ENCODE measurements at places on chromosomes 7 and 10. TPM values are rescaled to one million over a fixed set of nuclear protein-coding genes. Genes with fewer than 3 reads are reported as not detected.

OR6B1 gene
- not detected for total RNA-seq

- H3K27ac ChIP-seq = no peak overlapping the region
- DNase-seq = no peak
- no peak overlapping the region for H3K4me3 ChIP-seq
- H3K27me3 ChIP-seq = no peaks in the 10 kb centered on the region
Measured at GRCh38 chr7:29328811-29329210, 134.2 kb downstream of the CHN2 start.

EDRF1 gene
- total RNA-seq = 27.3 TPM

- DNase-seq = no peak
- no peaks in the 10 kb centered on the region for H3K27me3 ChIP-seq
- H3K27ac ChIP-seq = no peak overlapping the region
- H3K36me3 ChIP-seq = peaks cover 61% of the 10 kb centered on the region
- H3K4me1 ChIP-seq = no peaks in the 10 kb centered on the region
- H3K4me3 ChIP-seq = no peak overlapping the region
Measured at GRCh38 chr7:149254181-149254858, 7.7 kb upstream of the ZNF783 start.

RELN gene
- 0.28 TPM for total RNA-seq

GRCh38 chr7:131042269-131043160 lies 285.2 kb upstream of the MKLN1 start:
- no peak for DNase-seq
- no peaks in the 10 kb centered on the region for H3K36me3 ChIP-seq
- no peaks in the 10 kb centered on the region for H3K27me3 ChIP-seq

DNA sequence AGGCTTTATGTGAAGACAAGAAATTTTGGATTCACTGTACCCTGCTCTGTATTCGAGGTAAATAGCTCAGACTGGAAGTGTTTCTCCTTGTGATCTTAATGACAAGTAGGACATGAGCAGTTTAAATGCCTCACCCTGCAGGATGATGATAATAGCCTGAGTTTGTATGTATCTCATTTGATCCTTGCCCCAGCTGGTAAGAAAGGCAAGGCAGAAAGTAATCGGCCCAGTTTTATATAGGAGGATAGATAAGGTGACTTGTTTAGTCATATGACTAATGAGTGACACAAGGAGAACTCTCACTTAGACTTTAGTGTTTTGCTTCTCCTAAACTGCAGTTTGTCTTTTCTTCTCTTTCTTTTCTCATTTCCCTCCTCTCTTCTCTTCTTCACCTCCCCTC lies 372.6 kb downstream of the PHF14 start:
- H3K27me3 ChIP-seq = no peaks in the 10 kb centered on the region
- no peaks in the 10 kb centered on the region for H3K4me1 ChIP-seq
- no peak overlapping the region for H3K27ac ChIP-seq
- DNase-seq = no peak

Measured in thymus (tissue), 14 donors.